G401 (cell line): ENCODE measurements at places on chromosomes 7 and 10. TPM values are rescaled to one million over a fixed set of nuclear protein-coding genes. Genes with fewer than 3 reads are reported as not detected.

NAT16 gene
- 1.2 TPM in 1 of 2 replicates, not detected in the other for total RNA-seq

SLC25A40 gene
- total RNA-seq = 13.0 and 20.4 TPM in 2 replicates

BTBD16 gene
- not detected in 2 replicates for total RNA-seq

TWIST1 gene
- 2.5 TPM in 1 of 2 replicates, not detected in the other for total RNA-seq

STEAP4 gene
- not detected in 2 replicates for total RNA-seq

CYP2C19 gene
- total RNA-seq = not detected in 2 replicates

FAM131B gene
- 0.06 and 0.31 TPM in 2 replicates for total RNA-seq
